CD4-positive, alpha-beta memory T cell (primary cell): ENCODE measurements at places on chromosomes 4 and X. TPM values are rescaled to one million over a fixed set of nuclear protein-coding genes. Genes with fewer than 3 reads are reported as not detected.

DNA sequence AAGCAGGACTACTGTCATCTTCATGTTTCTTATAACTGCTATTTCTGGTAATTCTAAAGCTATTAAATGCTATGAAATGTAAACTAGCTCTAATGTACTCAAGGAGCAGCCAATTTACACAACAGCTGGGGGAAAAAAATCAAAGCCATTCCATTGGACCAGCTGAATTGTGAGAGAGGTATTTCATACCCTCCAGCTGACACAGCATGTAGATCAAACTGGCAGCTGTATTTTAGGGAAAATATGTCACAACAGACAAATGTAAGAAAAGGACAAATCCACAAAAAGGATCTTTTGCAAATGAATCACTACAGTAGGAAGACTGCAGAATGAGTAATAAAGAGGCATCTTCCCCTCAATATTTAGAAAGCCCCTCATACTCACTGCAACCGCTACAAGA, 65.2 kb upstream of the FAM47B start:
- DNase-seq, result no peak

GRCh38 chr4:106565727-106566126, 197.1 kb upstream of the GIMD1 start:
- DNase-seq, result no peak

DNA sequence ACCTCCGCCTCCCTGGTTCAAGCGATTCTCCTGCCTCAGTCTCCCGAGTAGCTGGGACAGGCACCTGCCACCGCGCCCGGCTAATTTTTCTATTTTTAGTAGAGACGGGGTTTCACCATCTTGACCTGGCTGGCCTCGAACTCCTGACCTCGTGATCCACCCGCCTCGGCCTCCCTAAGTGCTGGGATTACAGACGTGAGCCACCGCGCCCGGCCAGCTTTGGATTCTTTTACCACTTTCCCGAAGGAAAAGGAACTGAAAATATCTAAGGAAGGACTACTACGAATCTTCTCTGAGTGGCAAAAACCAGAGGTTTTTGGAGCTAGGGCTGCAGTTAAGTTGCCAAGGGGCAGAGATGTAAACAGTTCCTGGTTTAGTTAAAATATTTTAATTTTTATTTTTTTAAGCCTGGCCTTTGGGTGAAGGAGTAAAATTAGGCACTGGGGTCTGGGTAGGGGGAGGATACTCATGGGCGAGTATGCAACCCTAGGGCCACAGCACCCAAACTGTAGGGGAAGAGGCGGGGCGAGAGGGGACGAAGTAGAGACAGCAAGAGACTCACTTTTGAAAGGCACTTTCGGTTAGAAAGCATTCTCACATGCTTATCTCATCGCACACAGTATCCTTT, 525 bp upstream of the CISD2 start:
- DNase-seq, result no peak

DNA sequence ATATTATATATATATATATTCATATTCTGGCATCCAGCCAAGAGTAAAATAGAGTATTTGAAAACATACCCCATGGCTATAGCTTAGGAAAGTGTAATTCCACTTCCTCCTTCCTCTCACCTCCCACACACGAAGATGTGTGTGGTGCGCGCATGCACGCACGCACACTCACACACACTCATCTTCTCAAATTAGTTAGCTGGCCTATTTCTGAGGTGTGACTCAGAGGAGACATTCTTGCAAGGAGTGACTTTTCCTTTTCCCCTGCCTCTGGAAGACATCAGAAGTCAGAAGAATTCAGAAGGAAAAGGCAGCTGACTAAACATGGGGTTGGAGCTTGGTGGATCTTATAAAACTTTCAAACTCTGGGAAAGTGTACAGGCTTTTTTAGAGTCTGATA, 8.8 kb downstream of the ENPEP start:
- no peak for DNase-seq

GRCh38 chr4:106746451-106746850, 289.7 kb downstream of the DKK2 start:
- no peak for DNase-seq

GRCh38 chr4:15109600-15109999, 107.3 kb downstream of the CPEB2 start:
- no peak for DNase-seq

GRCh38 chrX:1502241-1502640, 34.7 kb downstream of the P2RY8 start:
- no peak for DNase-seq

GRCh38 chrX:123084797-123085196, 99.3 kb upstream of the GRIA3 start:
- no peak for DNase-seq

DNA sequence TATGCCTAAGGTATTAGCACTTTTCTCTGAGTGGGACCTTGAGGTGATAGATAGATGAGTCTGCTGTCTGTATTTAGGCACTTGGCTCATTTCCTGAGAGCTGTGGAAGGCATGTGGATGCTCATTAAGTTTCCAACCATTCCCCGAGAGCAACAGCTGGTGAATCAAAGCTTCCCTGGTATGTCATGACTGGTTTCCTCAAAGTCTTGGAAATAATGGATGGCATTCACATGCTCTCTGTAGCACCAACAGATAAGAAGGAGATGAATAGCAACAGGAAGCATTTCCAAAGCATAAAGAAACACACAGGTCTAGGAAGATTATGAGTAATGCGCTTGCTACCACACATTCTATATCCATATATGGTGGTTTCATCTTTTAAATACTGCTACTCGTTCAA, 118.3 kb upstream of the ETNPPL start:
- no peak for DNase-seq

- DNase-seq, result no peak
Observed at GRCh38 chrX:151970661-151971060, 3.8 kb downstream of the GABRE start.

DNA sequence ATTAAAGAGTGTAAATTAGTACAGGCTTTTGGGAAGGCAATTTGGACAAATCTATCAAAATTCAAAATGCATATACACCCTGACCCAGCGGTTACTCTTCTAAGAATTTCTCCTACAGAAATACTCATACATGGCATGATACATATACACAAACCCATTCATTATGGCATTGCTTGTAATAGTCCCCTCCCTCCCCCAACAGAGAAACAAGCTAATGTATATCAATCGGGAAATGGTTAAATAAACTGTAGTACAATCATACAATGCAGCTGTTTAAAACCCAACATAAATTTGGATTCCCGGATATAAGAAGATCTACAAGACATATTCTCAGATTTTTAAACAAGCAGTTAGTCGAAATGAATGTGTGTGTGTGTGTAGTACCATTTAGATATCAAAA, 808 bp downstream of the HUWE1 start:
- DNase-seq, result no peak

DNA sequence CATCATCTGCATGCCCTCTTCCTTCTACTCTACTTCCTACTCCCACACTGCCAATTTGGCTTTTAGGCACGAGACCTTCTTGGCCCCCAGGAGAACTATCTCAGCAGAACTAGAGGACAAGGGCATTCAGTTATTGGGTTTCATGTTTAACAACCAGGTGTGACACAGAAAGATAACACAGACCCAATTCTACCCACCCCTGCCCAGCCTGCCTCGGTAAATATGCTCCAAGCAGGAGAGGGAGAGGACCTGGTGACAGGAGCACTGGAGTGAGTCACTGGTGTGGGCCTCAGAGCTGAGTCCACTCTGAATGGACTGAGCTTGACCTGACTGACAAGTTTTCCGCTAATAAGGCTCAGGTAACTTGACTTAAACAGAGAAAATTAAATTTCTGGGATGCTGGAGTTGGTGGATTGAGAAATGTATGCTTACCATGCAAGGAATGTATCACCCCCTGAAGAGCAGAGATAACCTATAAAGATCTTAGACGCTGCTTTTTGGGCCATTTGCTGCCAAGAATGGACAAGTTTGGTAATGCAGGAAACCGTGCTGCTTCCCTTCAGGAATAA, 52.5 kb downstream of the CASP3 start:
- no peak for DNase-seq

DNA sequence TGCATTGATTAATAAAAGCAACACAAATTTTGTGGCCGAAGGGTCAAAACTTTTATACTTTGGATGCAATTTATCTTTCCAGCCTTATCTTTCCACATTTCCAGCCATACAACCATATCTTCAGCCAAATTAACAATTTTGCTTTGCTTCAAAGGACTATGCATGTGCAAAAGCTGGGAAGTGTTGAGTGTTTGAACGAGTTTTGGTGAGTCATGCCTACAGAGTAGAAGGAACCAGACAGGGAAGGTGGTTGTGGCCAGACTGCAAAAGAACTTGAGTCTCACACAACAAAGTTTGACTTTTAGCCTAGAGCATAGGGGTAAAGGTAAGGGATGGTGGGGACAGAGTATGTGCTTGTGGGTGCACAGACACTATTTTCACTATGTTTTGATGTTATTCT, 53.0 kb upstream of the GABRA2 start:
- no peak for DNase-seq

DNA sequence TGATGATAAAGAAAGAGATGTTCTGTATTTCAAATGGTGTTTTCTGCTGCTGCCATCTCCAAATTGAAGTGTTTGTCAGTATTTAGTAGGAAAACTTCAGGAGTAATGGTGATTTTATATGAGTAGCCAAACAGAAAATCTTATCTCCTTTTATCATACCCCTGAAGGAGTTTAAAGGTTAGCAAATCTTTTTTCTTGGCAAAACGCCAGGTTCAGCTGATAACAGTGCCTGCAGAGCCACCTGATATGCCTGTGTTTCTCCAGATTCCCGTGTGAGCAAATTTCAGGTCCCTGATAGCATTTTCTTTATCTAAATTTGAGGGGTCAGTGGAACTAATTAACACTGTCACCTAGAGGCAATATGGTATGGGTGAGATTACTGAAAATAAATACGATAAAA, 65.8 kb upstream of the ETNPPL start:
- DNase-seq, result no peak

DNA sequence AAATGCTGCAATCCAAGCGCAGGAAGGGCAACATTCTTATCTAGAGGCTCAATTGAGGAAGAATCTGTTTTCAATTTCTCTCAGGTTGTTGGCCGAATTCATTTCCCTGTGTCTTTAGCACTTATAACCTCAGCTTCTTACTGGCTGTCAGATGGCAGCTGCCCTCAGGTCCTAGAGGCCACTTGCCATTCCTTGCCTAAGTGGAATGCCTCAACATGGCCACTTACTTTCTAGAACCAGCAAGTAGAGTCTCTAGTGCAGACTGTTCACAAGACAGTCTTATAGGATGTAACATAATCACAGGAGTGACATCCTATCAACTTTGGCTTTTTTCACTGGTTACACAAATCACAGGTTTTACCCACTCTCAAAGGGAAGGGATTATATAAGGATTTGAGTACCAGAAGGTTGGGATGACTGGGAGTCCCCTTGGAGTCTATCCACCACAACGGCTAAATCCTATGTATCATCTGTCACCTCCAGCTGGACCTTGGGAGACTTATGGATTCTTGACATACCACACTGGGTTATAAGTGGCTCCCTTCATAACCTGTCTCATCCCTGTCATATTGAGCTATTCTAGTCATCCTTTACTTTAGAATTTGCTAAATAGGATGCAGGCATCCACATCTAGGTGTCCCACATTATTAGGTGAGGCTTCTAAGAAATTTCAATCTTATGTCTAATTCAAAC, 297.9 kb upstream of the CTSO start:
- no peak for DNase-seq

GRCh38 chr4:165070560-165070959, 16.9 kb downstream of the TRIM75 start:
- no peak for DNase-seq

DNA sequence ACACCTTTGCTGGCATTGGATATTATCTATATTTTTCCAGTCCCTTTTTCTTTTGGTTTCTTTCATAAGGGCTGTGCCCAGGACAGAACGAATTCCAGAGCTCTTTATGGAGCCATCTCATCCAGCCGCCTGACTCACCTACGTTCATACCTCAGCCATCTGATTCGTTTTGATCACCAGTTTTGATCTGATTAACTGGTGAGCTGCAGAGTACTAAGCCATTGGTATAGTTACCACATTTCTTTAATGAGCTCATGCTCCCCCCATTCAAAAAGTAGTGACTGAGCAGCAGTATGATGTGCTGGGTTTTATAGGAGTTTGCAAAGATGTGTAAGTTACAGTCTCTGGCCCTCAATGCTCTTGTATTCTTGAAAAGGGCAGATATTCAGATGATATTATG, 43.0 kb upstream of the CDKN2AIP start:
- no peak for DNase-seq

GRCh38 chr4:24394041-24394440, 190.3 kb downstream of the DHX15 start:
- no peak for DNase-seq

DNA sequence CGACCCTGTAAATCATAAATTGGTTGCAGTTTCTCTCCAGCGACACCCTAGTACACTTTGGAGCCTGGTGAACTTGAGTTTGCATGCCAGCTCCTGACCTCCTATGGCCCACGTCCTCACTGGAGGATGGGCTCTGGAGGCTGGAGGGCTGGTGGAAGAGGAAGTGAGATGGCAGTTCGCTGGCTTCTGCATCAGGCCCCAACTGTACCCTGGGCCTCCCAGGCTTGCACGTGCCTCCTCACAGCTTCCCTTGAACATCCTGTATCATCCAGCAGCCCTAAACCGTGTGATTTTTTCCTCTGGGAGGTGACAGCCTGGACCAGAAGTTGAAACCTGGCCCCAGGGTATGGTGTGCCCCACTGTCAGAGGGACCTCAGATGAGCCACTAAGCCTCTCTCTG, 78.5 kb downstream of the HTRA3 start:
- DNase-seq, result no peak

- no peak for DNase-seq
Observed at GRCh38 chrX:29941287-29941686, 274.1 kb upstream of the MAGEB2 start.

- no peak for DNase-seq
Observed at GRCh38 chr4:109206620-109207019, 95.8 kb downstream of the COL25A1 start.

The ZFYVE28 gene
- total RNA-seq, result 31.8 TPM

The ATP10D gene
- 4.2 TPM for total RNA-seq

The TRO gene
- total RNA-seq, result 1.9 TPM

The GAB3 gene
- 14.9 TPM for total RNA-seq

The FANCB gene
- total RNA-seq, result 4.8 TPM

The APBB2 gene
- 0.58 TPM for total RNA-seq

The ATP7A gene
- total RNA-seq, result 16.8 TPM

The PRDM8 gene
- 19.8 TPM for total RNA-seq

The ATP8A1 gene
- 33.5 TPM for total RNA-seq

The CT45A2 gene
- not detected for total RNA-seq

The MAP3K15 gene
- total RNA-seq, result not detected

The KLHL4 gene
- total RNA-seq, result not detected

The COX7B2 gene
- not detected for total RNA-seq

The FMR1NB gene
- not detected for total RNA-seq

The DCAF8L2 gene
- total RNA-seq, result not detected

The ANOS1 gene
- 0.14 TPM for total RNA-seq

The TNIP3 gene
- total RNA-seq, result 0.38 TPM
